Cardiac muscle cell (in vitro differentiated cells and primary cell): ENCODE measurements at places on chromosomes 12 and 14. TPM values are rescaled to one million over a fixed set of nuclear protein-coding genes. Genes with fewer than 3 reads are reported as not detected.
A peak's percentile ranks its signal among the peaks of the same experiment; 100 is the strongest.

GRCh38 chr12:3753544-3754284 lies 805 bp upstream of the CRACR2A start:
- no peaks in the 10 kb centered on the region for H3K36me3 ChIP-seq
- no peak overlapping the region for H3K27ac ChIP-seq
- peak; percentile 59 for DNase-seq
- H3K4me3 ChIP-seq = no peak overlapping the region
- no peaks in the 10 kb centered on the region for H3K4me1 ChIP-seq

DNA sequence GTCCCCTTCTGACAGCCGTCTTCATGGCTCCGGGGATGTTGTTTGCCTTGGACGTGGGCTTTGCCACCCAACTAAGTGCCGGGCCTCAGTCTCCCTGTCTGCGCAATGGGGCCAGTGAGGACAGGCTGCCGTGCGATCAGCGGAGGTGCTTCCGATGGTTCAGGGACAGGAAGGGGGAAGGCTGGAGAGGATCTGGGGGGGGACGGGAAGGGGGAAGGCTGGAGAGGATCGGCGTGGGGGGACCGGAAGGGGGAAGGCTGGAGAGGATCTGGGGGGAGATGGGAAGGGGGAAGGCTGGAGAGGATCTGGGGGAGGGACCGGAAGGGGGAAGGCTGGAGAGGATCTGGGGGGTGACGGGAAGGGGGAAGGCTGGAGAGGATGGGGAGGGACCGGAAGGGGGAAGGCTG lies 3.4 kb downstream of the MMP17 start:
- H3K27me3 ChIP-seq = peaks cover 54% of the 10 kb centered on the region
- DNase-seq = peak; percentile 94
- H3K27ac ChIP-seq = no peak overlapping the region
- H3K4me3 ChIP-seq = no peak overlapping the region
- no peaks in the 10 kb centered on the region for H3K36me3 ChIP-seq

- H3K4me1 ChIP-seq = peaks cover 25% of the 10 kb centered on the region
- H3K36me3 ChIP-seq = no peaks in the 10 kb centered on the region
- peak; percentile 62 for DNase-seq
- H3K4me3 ChIP-seq = peak overlapping the region; percentile 49
- no peaks in the 10 kb centered on the region for H3K27me3 ChIP-seq
- peak overlapping the region; percentile 63 for H3K27ac ChIP-seq
Measured at GRCh38 chr14:104799244-104800014, 1.5 kb upstream of the ZBTB42 start.

DNA sequence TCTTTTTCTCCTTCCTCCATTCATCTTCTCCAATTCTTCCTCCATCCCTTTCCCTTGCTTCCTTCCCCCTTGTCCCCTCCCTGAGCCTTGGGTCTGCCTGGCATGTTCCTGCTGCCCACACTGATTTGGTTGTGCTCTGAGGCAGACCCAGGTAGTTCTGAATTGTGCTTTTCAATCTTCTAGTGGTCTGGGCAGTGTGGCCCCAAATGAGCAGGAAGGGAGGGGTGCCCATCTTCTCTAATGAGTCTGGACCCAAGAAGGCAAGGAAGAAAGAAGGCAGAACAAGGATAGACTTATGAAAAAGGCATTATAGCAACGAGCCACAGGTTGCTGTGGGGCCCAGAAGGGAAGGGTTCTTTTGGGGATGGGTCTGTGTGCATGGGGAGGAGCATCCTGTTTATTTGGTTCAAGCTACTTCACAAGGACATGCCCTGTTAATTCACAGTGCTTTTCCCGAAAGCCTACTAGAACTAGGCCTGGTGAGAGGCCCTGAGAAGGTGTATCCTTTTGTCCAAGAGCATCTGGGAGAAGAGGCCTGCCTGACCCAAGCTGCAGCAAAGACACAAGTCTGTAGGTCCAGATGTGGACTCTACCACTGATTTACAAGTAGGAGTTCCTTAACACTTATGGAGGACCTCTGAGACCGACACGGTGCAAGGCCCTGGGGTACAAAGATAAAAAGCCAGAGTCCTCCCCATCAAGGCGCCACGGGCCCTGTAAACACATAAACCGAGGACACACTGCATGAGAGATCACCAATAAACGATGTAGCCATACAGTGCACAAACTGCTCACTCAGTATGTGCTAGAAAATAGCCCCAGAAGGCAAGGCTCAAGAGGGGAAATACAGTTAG lies 1.1 kb upstream of the SUSD6 start:
- peak overlapping the region; percentile 90 for H3K4me3 ChIP-seq
- H3K4me1 ChIP-seq = peaks cover 36% of the 10 kb centered on the region
- DNase-seq = no peak
- no peaks in the 10 kb centered on the region for H3K36me3 ChIP-seq
- no peaks in the 10 kb centered on the region for H3K27me3 ChIP-seq

GRCh38 chr14:102973706-102974285 lies 51.3 kb downstream of the AMN start:
- no peaks in the 10 kb centered on the region for H3K27me3 ChIP-seq
- no peaks in the 10 kb centered on the region for H3K4me1 ChIP-seq
- H3K4me3 ChIP-seq = no peak overlapping the region
- H3K27ac ChIP-seq = no peak overlapping the region

SIX4 gene
- 11.7 and 25.0 TPM in 2 replicates for total RNA-seq

HOXC13 gene
- total RNA-seq = not detected in 2 replicates
